ENCODE measurements at places on chromosomes 3 and 15. TPM values are rescaled to one million over a fixed set of nuclear protein-coding genes. Genes with fewer than 3 reads are reported as not detected.
A peak's percentile ranks its signal among the peaks of the same experiment; 100 is the strongest.

- no peak for DNase-seq
Observed at GRCh38 chr3:160660902-160661301, 16.1 kb upstream of the ARL14 start.

GRCh38 chr15:60591496-60592370, 112.8 kb upstream of the ICE2 start:
- peak; percentile 80 for DNase-seq

The RASL12 gene
- 16.7 TPM for polyA plus RNA-seq

- no peak for DNase-seq
Observed at GRCh38 chr3:16449369-16449768, 64.1 kb downstream of the RFTN1 start.

GRCh38 chr3:184726497-184726896, 14.6 kb upstream of the MAGEF1 start:
- no peak for DNase-seq

DNA sequence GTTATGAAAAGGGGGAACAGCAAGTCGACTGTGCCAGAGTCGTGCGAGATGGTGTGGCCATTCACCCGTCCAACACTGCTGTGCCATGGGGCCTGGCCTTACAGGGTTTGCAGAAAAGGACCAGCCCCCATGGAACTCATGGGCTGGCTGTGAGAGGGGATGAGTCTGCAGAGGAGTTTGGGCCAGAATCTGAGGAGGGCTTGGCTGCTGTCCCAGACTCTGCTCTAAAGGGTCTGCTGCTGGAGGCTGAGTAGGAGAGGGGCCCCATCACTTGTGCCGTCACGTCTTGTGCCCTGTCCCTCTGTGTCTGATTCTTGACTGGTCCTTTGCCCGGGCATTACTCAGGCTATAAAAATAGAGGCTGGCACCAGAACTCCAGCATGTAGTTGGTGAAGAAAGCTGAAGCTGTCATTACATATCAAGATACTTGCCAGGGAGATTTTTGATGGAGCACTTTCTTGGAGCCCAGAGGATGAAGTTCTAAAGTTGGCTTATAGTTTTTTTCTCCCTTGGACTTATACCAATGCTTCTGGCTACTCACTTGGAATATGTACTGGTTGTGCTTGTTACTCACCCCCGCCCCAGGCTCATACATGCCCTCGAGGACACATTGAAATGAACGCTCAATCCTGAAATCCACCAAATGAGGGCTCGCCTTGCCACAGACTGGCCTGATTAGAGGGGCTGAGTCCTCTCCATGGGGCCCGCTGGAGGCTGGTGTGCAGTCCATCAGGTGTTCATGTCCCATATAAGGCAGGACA, 10.2 kb downstream of the PXYLP1 start:
- no peak for DNase-seq

- no peak for DNase-seq
Observed at GRCh38 chr3:128855569-128855968, 23.9 kb upstream of the ACAD9 start.

DNA sequence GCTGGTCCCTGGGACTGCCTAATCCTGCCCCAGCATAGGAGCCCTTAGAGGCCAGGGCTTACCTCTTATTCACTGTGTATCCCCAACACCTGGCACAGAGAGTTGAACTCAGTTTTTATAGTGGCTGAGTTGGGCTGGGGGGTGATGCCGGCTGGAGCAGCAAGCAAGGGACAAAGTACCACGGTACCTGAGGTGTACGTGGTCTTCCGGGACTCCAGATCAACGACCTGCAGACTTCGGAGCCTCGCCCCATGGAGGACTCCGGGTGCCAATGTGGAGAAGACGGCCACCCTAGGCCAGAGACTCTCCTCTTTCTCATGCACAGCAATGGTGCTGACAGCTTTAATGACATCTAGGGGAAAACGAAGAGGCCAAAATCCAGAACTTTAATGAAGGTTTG, 8.1 kb downstream of the WDR73 start:
- no peak for DNase-seq

DNA sequence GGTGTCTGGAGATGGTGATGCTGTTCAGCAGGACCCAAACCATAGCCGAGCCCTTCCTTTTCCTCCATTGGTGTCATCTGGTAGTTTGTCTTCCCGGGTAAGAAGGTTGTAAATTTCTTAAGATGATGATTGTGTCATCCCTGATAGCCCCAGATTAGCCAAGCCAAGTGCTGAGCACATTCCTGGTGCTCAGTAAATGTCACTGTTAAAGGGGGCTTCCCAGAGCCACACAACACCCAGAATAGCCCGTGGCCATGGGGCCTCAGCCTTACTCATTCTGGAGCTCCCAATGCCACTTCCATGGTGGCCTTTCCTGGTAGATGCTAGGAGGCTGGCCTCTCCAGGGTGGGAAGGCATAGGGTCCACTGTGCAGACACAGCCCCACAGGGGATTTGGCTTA, 4.6 kb upstream of the PLA2G4B start:
- DNase-seq = no peak

Measured in H1 (cell line).